ENCODE measurements at places on chromosomes 13 and 19.
A peak's percentile ranks its signal among the peaks of the same experiment; 100 is the strongest.

- no peak for DNase-seq
Observed at GRCh38 chr13:45325806-45326205, 15.2 kb downstream of the TPT1 start.

- DNase-seq = no peak
Observed at GRCh38 chr19:11047866-11048265, 41.4 kb upstream of the LDLR start.

GRCh38 chr19:13169769-13170168 lies 19.6 kb downstream of the IER2 start:
- no peak for DNase-seq

DNA sequence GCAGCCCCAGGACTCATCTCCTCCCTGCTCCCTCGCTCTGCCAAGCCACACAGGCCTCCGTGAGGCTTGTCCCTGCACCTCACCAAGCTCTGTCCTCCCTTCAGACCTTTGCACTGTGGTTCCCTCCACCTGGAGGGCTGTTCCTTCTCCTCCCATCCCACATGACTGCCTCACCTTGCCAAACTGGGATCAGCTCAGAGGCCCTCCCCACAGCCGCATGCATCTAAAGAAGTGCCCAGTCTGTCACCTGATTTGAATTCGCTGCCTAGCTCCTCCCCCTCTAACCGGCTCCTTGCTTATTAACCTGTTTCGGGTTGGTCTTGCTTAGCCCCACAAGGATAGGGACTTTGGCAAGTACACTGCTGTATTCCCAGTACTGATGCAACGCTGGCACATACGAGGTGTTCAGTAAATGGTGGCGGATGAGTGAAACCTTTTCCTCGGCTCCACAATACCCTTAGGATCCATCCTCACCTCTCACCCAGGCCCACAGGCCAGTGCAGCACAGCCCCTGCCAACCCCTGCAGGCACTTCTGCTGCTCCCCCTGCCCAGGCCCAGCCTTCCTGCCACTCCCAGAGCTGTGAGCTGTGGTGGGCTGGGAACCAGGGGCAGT lies 4.4 kb downstream of the AKT2 start:
- DNase-seq = no peak

GRCh38 chr13:27117952-27118351 lies 53.7 kb downstream of the USP12 start:
- DNase-seq = no peak

DNA sequence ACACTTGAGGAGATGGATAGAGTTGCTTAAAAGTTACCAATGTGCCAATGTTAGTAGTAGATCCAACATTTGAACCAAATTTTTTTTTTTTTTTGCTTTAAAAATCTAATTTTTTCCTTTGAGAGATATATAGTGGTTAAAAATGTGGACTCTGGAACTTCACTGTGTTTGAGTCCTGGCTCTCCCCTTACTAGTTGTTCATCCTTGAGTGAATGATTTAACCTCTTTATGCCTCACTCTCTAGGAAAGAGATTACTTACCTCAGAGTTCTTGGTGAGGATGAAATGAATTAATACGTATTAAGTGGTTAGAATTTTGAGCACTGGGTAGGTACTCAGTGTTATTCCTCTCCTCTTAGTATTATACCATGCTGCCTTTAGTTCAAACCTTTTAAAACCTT lies 24.3 kb downstream of the PDS5B start:
- DNase-seq = no peak

- DNase-seq = no peak
Observed at GRCh38 chr19:45512881-45513483, 5.7 kb downstream of the VASP start.

DNA sequence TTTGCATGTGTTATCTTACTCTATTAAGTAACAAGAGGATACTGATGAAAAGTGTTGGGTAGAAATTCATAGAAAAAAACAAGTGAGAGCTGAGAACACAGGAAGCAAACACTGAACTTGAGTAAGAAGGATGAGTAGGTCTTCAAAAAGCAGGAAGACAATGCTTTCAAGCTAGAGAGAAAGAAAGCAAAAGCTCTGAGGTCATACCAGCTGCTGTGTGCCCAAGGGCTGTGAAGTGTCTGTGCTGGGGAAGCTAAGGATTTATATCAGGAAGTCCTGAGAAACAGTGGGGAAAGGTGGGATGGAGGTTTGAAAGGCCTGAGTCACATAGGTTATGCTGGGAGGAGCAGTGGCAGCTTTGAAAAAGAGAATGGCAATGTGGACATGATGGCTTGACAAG lies 145.5 kb upstream of the MAB21L1 start:
- DNase-seq = no peak

DNA sequence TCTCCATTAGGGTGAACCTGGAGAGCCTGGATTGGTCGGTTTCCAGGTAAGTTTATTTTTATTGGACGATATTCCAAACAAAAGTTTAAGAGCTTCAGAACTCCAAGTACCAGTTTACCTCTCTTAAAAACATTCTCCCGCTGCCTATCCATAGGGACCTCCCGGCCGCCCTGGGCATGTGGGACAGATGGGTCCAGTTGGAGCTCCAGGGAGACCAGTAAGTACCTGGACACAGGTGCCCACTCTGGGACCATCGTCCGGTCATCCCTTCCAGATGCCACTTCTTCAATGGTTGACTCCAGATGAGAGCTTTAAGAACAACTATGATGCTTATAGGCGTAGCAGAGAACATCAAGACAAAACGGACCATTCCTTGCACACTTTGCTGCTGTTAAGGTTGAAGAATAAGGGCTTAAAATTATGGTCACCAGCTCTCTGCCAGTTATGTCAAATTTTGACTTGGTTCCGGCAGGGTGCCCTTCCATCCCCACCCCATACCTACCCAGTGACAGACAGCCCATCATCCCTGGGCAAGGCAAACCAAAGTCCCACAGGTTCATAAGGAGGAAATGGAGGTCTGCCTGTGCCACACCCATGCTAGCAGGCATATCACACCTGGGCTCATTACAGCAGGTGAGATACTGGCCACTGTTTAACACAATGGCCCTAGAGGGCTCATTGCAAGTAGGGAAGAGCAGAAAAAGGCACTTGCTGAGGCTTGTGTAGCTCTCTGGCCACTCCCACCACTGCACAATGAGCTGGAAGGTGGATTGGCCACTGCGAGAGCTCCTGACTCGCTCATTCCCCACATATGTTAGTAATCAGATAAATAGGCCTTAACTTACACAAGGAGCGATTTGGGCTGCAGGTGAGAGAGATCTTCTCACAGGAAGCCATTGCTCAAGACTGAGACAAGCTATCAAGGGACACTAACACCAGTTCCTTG lies 123.6 kb downstream of the COL4A2 start:
- no peak for DNase-seq

GRCh38 chr13:106306748-106307277 lies 228.6 kb downstream of the EFNB2 start:
- no peak for DNase-seq

DNA sequence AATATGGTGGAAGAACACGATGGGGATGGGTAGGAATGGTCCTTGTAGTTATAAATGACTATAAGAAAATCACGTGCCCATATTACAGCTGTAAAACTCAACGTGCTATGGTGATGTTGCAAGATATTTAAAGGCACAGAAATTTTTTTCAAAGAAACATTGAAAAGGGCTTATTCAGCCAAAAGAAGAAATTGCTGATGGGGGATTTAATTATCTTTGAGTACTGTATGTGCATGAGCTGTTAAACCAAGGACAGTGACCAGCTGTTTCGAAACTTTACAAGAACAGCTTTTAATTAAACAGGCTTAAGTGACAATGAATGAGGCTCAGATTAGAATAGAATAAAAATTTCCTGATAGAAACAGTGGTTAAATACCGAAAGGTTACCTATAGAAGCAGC lies 339.0 kb downstream of the HS6ST3 start:
- DNase-seq = no peak

- DNase-seq = no peak
Observed at GRCh38 chr13:51944428-51944827, 66.8 kb downstream of the ATP7B start.

DNA sequence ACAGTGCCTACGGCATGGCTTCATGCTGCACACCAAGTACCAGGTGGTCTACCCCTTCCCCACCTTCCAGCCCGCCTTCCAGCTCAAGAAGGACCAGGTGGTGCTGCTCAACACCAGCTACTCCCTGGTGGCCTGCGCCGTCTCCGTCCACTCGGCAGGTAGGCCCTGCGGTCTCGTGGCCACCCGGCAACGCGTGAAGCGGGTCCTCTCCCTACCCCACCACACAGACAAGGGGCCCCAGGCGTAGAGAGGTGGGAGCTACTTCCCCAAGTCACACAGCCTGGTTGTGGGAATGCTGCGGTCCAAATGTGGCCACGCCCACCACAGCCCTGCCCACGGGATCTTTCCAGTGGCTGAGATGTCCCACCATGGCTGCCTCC lies 4.0 kb downstream of the DCAF15 start:
- no peak for DNase-seq

- no peak for DNase-seq
Observed at GRCh38 chr13:42036711-42037110, 11.7 kb upstream of the DGKH start.

GRCh38 chr19:17966550-17967256 lies at the start of gene KCNN1:
Gene KCNN1, plus strand, starts transcription at chr19:17967107. Its CDS starts 6,782 bp downstream, at chr19:17973889.
- no peak for DNase-seq

DNA sequence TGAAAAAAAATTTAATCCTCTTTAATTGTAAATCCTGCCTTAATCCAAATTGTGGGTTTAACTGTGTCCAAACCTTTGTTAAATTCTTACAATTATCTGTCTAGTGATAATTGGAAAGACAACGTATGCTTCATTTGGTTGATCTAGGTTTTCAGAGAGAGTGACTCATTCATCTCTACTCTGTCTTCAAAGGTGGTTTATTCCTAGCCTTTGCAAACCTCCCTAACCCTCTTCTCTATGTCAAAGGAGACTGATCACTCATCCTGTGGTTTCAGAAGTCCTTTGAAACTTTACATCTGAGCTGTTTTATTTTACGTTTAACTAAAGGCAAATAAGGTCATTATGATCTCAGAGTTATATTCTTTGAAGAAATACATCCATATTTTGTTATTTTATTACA lies 8.8 kb upstream of the OXGR1 start:
- DNase-seq = no peak

DNA sequence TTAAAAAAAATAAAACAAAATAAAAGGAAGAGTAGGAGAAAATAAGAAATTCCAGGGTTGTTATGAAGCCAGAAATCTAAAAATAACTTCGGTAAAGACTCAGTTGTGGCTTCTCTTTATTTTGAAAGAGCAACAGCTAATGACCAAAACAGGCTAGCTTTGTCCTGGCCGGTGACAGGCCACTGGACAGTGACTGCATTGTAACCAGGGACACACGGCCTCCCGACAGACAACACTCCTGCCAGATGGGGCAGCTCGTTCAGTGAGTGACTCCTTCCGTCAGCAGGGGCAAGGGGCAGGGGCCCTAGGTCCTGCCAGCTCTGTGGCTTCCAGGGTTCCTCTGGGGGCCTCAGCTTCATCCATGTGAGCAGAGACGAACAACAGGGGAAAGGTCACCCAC lies 173.4 kb downstream of the KATNAL1 start:
- no peak for DNase-seq

GRCh38 chr19:10420444-10421239 lies at the start of gene PDE4A:
Gene PDE4A, plus strand, starts transcription at chr19:10420538. Its CDS starts 227 bp downstream, at chr19:10420765.
- DNase-seq = no peak

DNA sequence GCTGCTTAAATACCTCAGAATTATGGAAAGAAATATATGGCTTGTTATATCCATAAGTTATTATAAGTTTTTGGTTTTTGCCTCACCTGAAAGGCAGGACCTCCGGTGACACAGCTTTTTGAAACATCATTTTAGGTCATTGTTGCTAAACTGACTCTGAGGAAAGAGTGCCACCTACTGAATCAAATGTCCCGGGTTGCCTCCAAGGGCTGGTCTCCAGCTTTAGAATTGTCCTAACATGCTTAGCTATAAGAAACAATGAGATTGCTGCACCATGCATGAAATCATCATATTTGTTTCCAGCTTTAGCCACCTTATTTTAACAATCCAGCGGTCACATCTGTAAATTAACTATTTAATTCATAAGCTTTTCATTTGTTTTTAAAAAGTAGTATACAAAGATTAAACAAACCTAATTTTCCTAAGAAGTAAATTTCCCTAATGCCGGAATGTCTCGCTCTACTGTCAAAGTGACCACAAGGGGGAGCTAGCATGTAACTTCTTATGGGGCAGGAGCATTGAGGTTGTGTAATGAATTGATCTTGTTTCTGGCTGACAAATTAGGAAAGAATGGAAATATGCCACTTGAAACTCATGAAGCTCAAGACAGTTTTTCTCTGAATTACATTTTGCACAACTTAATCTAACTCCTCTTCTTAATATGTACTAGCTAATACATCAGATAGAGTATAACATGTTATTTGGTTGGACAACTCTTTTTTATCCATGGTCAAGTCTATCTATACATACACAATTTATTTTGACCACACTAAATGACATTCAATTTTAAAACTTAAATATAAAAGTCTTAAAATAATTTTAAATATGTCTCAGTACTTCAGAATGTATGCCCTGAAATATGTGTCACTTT lies 6.7 kb upstream of the PCDH17 start:
- DNase-seq = peak; percentile 14

GRCh38 chr13:52127783-52128702 lies 830 bp downstream of the NEK5 start:
- DNase-seq = peak; percentile 11

DNA sequence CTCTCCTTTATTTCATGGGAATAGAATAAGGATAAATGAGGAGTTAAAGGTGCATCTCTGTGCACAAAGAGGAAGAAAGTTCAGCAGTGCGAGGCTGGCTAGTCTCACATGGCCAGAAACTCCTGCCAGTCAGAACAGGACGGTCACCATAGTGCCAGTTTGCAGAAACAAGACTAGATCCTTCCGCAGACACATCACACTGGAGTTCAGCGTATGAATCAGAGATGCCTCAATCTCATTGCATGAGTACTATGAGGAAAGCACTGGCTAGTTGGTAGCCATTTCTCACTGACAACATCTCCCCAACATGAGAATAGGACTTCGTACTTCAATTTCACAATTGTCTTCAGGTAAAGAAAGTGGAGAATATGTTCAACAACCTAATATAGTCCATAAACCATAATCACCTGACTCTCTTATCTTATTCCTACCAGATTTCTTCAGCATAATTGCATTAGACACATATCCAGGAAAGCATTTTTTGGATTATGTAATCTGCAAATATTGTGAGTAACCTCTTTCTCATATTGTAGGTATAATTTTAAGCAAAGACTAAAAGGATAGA lies 34.9 kb downstream of the RXFP2 start:
- DNase-seq = no peak

DNA sequence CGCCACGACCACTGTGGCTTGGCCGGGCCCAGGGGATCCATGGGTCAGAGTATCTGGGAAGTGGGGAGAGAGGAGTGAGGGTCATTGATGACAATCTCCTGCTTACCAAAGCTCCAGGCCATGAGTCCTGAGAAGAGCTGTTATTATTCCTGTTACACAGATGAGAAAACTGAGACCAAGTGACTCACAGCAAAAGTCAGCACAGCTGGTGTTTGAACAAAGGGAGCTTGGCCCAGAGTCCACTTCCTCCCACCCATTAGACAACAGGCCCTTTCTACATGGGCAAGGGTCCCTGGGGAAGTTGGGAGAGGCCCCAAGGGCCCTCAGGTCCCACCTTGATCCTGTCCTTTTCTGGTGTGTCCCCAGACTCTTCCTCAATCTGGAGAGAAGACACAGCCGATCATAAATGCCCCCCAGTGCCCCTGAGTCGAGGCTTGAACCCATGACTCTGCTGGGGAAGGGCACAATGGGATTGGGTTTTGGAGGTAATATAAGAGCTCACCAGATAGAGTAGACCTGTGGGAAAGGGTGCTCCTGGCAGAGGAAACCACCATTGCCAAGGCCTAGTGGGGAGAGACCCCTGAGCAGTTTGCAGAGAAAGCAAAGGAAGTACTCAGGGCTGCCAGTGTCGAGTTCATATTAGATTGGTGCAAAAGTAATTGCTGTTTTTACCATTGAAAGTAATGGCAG lies 6.8 kb downstream of the FUT6 start:
- no peak for DNase-seq

Measured in NCI-H187 treated with DMSO at 0.1 percent for 48 hours (cell line).